Stimulated activated naive B cell treated with anti-CD40 and anti-IgM and Interleukin-4, amounts not matched to agents 10 μg/mL and 1 μg/mL and 100 μg/mL, for 72 hours (primary cell): ENCODE measurements at places on chromosomes 11 and 22.

DNA sequence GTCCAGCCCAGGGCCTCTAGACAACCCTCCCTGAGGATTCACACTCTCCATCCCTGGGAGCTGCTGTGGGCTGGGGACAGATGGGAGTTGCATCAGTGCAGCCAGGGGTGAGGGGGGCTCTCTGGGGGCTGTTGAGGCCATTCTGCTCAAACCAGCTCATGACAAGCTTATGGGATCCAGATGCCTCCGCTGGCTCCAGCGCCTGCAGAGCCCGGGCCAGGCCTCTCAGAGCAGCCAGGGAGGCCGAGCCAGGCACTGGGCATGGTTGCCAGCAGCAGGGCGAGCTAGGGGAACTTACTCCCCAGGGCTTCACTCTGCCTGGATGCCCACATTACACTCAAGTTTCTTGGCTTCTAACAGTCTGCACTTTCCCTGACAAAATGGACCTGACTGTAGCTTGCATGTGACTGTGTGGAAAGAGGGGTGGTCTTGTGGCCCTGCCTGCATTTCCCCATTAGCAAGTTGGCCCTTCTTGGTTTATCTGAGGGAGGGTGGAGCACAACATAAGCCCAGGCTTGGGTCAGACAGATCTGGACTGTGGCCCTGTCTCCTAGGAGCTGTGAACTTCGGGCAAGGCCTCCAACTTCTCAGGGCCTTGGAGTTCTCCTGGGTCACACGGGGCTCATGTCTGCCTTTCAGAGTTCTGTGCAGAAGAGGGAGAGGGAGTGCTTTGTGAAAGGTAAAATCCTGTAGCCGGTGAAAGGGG is 34.5 kb upstream of the CYB5R3 start:
- DNase-seq, result no peak

DNA sequence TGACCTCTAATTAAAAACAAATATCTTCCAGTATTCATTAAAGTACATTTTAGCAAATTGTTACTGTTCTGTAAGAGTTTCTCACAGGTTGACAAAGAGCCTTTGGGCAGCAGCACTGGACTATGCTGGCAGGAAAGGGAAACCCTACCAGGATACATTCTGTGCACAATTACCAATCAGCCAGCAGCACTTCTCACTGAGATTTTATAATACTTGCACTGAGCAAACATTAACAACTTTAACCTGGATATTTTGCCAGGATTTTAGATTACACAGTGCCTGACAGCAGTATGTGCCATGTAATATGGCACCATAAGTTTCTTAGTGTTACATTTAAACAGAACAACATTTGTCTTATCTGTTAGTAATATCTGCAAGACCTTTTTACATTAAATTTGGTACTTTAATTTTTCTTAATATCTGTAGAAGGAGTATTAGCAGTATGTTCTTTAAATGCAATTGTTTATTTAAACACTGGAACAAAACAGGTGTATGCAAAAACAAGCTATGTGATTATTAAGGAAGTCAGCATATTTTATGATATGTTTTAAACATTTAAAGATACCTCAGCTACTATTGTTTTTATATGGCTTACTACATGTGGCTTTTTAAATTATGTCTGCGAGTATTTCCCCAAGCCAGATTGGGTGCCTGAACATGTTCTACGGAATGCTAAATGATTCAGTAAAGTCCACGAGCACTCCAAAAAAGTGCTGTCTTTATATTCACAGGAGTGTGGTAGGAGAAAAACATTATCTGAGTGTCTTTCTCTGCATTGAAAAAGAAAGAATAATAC is 699.0 kb upstream of the LUZP2 start:
- DNase-seq, result no peak

DNA sequence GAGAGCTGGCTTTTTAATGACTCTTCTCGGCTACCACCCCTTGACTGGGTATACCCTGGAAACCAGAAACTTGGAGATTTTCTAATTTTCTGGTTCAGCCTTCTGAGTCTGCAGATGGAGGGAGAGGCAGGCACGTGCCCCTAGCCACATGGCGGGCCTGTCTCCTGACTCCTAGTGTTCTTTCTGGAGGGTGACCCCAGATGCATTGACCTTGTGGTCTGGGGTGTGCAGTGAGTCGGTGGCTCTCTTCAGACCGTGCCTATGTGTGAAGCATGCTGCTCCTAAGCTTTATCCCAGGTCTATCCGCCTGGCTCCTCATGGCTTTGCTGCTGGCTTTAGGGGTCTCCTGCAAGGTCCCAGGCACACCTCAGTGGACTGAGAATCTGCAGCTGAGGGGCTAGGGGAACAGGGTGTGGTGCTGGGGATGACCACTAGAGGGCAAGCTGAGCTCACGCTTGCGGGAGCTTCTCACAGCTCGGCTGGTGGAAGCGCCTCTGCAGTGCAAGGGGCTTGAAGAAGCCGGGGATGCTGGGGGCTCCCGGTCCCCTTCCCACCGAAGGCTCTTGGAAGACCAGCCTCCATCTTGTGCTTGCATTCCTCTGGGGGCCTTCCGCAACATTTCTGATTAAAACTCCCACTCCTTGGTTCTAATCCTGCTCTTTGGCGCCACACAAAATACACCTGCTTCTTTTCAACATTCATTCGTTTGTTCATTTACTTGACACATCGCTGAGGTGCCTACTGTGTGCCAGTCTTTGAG is 51.8 kb downstream of the OTOG start:
- DNase-seq, result peak; percentile 56

DNA sequence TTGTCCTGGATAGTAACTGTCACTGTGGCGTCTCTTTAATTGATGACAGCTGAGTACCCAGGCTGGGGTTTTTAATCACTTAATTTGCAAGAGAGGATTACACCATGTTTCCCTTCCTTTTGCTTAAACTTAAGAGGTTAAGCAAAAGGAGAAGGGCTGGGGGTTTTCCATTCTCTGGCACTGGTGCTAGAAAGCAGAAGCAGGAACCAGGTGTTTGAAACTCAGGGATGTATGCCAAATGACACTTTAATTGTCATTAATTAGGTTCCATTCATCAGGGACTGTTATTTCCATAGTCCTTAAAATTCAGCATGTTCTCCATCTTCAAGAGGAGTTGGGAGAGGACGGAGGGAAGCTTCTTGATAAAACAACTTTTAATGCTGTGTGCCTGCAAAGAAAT is 746.2 kb downstream of the NELL1 start:
- no peak for DNase-seq

GRCh38 chr11:67378544-67378943 is 5.1 kb upstream of the CLCF1 start:
- DNase-seq, result no peak

DNA sequence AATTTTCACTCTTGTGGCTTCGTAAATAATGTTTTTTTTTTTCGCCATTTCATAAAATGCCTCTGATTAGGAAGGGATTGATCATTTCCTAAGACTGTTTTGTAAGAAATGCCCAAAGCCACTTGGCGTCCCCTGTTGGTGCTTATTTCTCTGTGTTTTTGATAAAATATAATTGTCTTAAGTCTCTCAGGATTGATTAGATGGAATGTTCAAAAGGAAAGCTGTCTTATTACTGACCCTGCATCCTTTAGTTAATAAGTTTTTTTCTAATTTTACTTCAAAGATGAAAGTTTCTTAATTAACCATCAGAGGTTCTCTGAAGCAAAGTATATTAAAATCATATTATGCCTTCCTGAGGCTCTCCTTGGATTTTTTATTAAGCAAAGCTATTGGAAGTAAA is 624.3 kb upstream of the TENM4 start:
- DNase-seq, result no peak

DNA sequence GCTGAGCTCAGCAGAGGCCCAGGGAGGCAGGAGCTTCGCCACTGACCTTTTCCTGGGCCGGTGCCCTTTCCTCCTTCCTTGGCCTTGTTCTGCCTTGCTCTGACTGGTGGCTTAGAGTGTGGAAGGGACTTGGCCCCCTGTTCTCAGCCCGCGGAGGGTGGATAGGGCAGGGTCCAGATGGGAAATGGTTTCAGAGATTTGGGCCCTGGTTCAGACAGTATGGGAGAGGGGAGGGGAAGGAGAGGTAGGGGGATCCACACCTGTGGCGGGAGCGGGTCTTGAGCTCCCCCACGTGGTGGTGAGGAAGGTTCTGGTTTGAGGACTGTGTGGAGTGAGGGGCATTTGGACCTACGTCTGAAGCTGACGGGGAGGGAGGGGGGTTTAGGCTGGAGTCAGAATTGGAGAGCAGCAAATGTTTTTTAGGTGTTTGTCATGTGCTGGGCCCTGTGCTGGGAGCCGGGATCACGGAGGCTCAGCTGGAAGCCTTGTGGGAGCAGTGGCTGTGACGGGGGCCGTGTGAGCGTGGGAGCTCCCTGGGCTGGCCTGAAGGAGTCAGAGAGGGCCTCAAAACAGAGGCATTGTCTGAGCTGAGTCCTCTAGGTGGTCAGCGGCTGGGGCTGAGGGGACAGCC is 27.2 kb downstream of the SHANK3 start:
- no peak for DNase-seq

DNA sequence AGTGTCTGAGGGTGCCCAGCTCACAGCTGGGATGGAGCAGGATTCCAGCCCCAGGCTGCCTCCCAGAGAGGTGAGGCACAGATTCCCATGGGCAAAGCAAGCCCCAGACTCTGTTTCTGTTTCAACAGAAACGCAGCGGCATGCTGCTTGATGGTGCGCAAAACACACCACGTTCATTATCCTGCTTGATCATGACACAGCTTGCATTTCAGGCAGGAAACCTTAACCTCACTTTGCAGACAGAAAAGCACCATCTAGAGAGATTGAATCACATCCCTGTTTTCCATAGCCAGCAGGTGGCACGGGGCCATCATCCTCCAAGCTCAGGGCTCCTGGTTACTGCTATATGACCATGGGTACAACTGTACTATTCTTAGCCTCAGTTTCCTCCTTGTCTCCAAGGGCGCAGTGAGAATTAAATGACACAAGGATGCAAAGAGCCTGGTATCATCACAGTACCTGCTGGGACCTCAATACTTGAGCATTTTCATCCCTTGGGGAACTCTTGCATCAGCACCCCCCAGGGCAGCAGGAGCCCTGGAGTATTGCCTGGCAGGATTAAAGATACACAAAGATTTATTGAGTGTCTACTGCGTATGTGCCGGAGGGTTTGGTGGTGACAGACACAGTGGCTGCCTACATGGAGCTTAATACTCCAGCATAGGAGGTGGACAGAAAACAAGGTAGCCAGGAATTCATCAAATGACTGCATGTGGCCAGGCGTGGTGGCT is 110.0 kb downstream of the TP53I11 start:
- no peak for DNase-seq

- DNase-seq, result no peak
These were observed 5.9 kb downstream of the TPST2 start for GRCh38 chr22:26584010-26584409.

- no peak for DNase-seq
These were observed 50.9 kb downstream of the AP2A2 start for GRCh38 chr11:976431-977160.

DNA sequence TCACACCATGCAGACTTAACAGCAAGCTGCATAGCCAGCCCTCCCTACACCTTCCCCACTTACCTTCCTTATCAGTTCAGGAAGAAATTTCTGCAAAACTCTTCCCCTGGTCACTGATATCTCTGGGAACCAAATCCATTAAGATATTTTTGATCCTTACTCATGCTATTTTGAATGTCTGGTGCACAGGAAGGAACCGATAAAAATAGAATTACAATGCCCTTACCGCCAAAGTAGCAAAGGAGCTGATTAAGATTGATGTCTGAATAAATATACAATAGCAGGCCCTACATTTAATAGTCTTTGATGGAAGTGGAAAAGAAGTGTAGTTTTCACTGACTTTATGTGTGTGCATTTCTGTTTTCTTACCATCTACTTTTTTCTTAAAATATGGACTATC is 117.3 kb downstream of the MPPED2 start:
- no peak for DNase-seq

DNA sequence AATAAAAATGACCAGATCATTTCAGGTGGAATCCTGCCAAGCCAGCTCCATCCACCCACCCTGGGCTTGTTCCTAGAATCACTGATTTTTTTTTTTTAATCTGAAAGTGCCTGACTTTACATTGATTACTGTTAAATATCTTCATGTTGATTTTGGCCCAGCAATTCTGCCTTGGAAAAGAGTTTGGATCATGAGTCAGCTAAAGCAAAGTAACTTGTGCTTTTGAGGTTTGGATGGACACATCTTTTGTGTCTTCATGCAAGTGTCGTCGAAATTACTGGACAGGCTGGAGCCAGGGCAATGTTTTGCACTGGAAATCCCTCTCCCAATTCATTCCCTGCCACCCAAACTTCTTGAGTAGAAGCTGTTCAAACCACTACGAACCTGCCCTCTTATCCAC is 164.0 kb upstream of the SYT13 start:
- DNase-seq, result no peak

DNA sequence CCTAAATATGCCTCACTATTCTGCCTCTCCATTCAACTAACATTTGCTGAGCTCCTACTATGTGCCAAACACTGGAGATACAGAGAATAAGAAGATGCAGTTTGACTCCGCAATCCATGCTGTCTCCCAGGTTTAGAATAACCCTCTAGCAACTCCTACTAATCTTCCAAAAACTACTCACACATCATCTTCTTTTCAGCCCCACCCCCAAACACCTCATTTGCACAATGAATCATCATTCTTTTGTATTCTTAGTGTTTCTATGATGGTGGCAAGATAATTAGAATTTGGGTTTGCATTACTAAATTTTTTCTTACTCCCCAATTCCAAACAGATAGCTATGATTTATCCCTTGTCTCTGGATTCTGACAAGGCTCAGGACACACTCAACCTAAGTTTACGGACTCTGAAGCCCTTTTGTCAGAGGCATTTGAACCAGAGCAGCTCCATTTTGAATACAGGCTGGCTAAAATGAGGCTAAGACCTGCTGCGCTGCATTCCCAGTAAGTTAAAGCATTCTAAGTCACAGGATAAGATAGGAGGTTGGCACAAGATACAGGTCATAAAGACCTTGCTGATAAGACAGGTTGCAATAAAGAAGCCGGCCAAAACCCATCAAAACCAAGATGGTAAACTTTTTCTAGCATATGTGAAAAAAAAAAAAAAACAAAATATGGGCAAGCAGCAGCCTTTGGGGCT is 1038.9 kb downstream of the DLG2 start:
- no peak for DNase-seq

- no peak for DNase-seq
These were observed 520.7 kb upstream of the B3GAT1 start for GRCh38 chr11:134932761-134933160.
